Vein endothelial cell (primary cell): ENCODE measurements at places on chromosomes 7 and 10. TPM values are rescaled to one million over a fixed set of nuclear protein-coding genes. Genes with fewer than 3 reads are reported as not detected.

Gene MAP3K8
- total RNA-seq, result 4.6 and 5.8 TPM in 2 replicates

Gene ZNF239
- total RNA-seq, result 1.1 and 2.6 TPM in 2 replicates

Gene KIF11
- 13.7 and 27.8 TPM in 2 replicates for total RNA-seq

Gene ANKRD61
- not detected in 2 replicates for total RNA-seq

Gene LRRN3
- total RNA-seq, result under 0.01 TPM in 1 of 2 replicates, not detected in the other

Gene EPHB4
- total RNA-seq, result 389 and 468 TPM in 2 replicates

Gene C7orf57
- total RNA-seq, result not detected in 2 replicates

Gene ADAM22
- total RNA-seq, result 0.33 and 0.86 TPM in 2 replicates

Gene ANKRD30A
- under 0.01 TPM in 1 of 2 replicates, not detected in the other for total RNA-seq

Gene PANK1
- 2.0 and 3.2 TPM in 2 replicates for total RNA-seq

Gene NEUROG3
- not detected in 2 replicates for total RNA-seq

Gene WNT8B
- not detected in 2 replicates for total RNA-seq

Gene IGFBP1
- 0.48 TPM in 1 of 2 replicates, not detected in the other for total RNA-seq

Gene CLDN4
- total RNA-seq, result under 0.01 TPM in 2 replicates

Gene PRSS37
- not detected in 2 replicates for total RNA-seq

Gene OLAH
- total RNA-seq, result under 0.01 TPM in 1 of 2 replicates, not detected in the other

Gene C10orf143
- total RNA-seq, result 0.67 and 1.6 TPM in 2 replicates

Gene CPA2
- total RNA-seq, result not detected in 2 replicates

Gene KEL
- total RNA-seq, result not detected in 2 replicates

Gene LIPN
- total RNA-seq, result not detected in 2 replicates

Gene KDM7A
- total RNA-seq, result 8.1 and 11.4 TPM in 2 replicates

Gene ZRANB1
- total RNA-seq, result 19.3 and 22.6 TPM in 2 replicates

Gene GIMAP8
- total RNA-seq, result 49.6 and 68.7 TPM in 2 replicates

Gene STOX1
- total RNA-seq, result under 0.01 and 0.10 TPM in 2 replicates

Gene TCF7L2
- 5.7 and 9.8 TPM in 2 replicates for total RNA-seq

Gene C10orf53
- total RNA-seq, result not detected in 2 replicates

Gene CCDC146
- 0.67 and 1.6 TPM in 2 replicates for total RNA-seq

Gene STEAP1B
- total RNA-seq, result 37.2 and 44.8 TPM in 2 replicates

Gene OR9A2
- total RNA-seq, result 0.33 TPM in 1 of 2 replicates, not detected in the other

Gene NUTM2B
- total RNA-seq, result 0.10 and 0.33 TPM in 2 replicates

Gene PPP1R17
- not detected in 2 replicates for total RNA-seq

Gene TAS2R41
- 0.19 TPM in 1 of 2 replicates, not detected in the other for total RNA-seq

Gene SHH
- total RNA-seq, result under 0.01 and 0.33 TPM in 2 replicates

Gene FRAT1
- total RNA-seq, result 2.3 and 3.6 TPM in 2 replicates

Gene PAX2
- not detected in 2 replicates for total RNA-seq

Gene YAE1
- total RNA-seq, result 16.3 and 22.9 TPM in 2 replicates

Gene TMEM178B
- under 0.01 TPM in 1 of 2 replicates, not detected in the other for total RNA-seq

Gene GIMAP5
- 63.7 and 101 TPM in 2 replicates for total RNA-seq

Gene MYL10
- total RNA-seq, result not detected in 2 replicates

Gene PAPOLB
- 0.10 TPM in 1 of 2 replicates, not detected in the other for total RNA-seq

Gene OR6B1
- total RNA-seq, result not detected in 2 replicates

Gene HOXA9
- 10.8 and 18.2 TPM in 2 replicates for total RNA-seq

Gene SLC26A4
- total RNA-seq, result 3.5 and 4.9 TPM in 2 replicates

Gene CASP2
- 19.9 and 21.6 TPM in 2 replicates for total RNA-seq

Gene ANXA8
- total RNA-seq, result not detected in 2 replicates

Gene AKR1E2
- 7.2 and 15.7 TPM in 2 replicates for total RNA-seq

Gene SPDYE11
- not detected in 2 replicates for total RNA-seq

Gene ASB10
- not detected in 2 replicates for total RNA-seq

Gene KBTBD2
- 61.8 and 63.7 TPM in 2 replicates for total RNA-seq

Gene HEPACAM2
- not detected in 2 replicates for total RNA-seq

Gene POLR3A
- total RNA-seq, result 19.9 and 20.9 TPM in 2 replicates

Gene NME8
- not detected in 2 replicates for total RNA-seq

Gene CABCOCO1
- total RNA-seq, result 0.76 and 1.6 TPM in 2 replicates

Gene ZNF777
- 9.4 and 10.8 TPM in 2 replicates for total RNA-seq
